ENCODE measurements at places on chromosomes 3 and 15.

DNA sequence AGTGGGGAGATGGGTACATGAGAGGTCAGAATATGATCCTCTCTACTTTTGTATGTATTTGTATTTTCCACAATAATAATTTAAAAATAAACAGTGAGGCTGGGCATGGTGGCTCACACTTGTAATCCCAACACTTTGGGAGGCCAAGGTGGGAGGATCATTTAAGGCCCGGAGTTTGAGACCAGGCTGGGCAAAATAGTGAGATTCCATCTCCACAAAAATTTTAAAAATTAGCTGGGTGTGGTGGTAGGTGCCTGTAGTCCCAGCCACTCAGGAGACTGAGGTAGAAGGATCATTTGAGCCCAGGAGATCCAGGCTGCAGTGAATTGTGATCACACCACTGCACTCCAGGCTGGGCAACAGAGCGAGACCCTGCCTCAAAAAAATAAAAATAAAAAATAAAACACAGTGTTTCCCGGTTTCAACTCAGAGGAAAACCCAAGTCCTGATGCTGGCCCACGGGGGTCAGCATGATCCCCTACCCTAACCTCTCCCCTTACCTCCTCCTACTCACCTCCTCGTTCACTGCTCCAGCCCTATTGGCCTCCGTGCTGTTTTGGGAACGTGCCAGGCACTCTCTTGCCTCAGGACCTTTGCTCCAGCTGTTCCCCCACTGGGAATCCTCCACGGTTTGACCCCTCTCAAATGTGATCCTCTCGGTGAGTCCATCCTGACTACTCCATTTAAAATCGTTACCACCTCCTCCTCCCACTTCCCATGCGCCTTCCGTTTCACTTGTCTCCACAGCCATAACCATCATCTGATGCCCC lies 2.9 kb upstream of the KLHL40 start:
- DNase-seq = no peak

DNA sequence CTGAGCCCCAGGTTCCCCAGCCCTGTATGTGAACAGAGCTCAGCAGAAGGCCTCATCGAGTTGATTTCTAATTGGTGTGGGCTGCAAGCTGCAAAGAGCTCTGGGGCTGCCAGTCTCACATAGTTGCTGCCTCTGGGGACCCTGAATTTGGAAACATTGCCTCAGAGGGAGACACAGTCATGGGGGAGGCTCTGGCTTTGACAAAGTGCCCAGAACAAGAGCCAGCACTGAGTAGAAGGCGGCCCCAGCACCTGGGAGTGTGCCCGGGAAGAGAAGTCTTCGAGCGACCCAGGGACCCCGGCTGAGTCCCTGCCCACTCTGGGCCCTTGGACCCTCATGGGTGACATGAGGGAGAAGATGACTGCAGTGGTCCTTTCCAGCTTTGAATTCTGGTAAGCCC lies 7.3 kb downstream of the NTRK3 start:
- DNase-seq = no peak

GRCh38 chr15:57525581-57525980 lies 66.1 kb upstream of the MYZAP start:
- DNase-seq = no peak

- no peak for DNase-seq
Measured at GRCh38 chr3:53602866-53603265, 108.5 kb downstream of the CACNA1D start.
